Dorsolateral prefrontal cortex (tissue), 122 donors: ENCODE measurements at places on chromosomes 1 and 21. TPM values are rescaled to one million over a fixed set of nuclear protein-coding genes. Genes with fewer than 3 reads are reported as not detected.

RCSD1 gene
- 8.4 TPM for total RNA-seq

DNA sequence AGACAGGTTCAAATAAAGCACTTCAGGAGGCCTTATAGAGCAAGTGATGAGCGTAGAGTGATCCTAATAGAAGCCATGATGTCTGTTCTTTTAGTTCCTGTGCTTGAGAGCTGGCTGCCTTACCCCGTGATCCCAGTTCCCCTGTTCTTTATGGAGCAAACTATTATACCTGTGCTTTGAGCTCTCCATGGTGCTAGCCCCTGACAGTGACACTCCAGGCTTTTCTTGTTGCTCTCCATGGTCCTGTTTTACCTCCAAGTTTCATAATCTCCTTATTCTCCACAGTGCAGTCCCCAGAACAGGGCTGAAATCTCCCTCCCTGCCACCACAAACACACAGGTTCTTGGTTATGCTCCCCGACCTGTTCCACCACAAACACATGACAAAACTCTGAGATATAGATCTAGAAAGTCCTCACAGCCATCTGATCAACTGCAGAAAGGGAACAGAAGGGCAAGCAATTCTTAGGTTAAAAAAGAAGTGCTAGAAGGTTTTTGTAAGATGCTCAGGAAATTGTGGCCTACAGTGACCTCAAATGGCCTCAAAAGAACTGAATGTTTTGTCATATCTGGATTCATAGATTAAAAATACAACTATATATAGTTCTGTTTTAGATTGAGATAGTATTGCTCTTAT, 6.0 kb downstream of the CADM3 start:
- no peak for DNase-seq

DNA sequence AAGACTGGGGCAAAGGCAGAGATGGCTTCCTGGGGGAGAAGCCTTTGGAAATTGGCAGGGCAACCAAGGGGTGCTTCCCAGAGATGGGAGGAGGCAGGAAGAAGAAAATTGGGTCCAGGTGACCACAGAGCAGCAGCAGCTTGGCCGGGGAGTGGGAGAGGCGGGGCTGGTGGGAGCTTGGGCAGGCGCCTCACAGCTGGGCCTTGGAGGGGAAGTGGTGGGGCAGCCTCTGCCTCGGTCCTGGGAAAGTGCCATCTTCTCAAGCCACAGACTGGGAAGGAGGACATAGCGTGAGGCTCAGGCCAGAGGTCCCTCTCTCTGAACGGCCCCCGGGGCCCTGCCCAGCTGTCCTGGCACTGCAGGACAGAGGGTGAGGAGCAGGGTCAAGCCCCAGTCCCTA, 24.0 kb upstream of the WASF2 start:
- DNase-seq: no peak

- DNase-seq: no peak
Observed at GRCh38 chr21:27244776-27245175, 277.9 kb upstream of the ADAMTS5 start.

DNA sequence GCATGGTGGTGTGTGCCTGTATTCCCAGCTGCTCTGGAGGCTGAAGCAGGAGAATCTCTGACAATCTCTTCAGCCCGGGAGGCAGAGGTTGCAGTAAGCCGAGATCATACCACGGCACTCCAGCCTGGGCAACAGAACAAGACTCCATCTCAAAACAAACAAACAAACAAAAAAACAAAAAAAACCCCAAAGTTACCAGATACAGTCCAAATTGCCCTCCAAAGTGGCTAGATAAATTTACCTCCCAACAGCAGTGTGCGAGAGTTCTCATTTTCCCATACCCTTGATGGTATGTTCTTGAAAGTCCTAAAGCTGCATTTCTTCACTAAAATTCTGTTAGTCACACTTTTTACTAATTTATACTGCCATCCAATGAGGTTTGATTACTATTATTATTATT, 3.0 kb upstream of the OTUD3 start:
- DNase-seq: no peak

KIF14 gene
- total RNA-seq: 0.06 TPM

- DNase-seq: peak; percentile 24
Observed at GRCh38 chr1:114352797-114353196, 158.2 kb downstream of the TRIM33 start.

DNA sequence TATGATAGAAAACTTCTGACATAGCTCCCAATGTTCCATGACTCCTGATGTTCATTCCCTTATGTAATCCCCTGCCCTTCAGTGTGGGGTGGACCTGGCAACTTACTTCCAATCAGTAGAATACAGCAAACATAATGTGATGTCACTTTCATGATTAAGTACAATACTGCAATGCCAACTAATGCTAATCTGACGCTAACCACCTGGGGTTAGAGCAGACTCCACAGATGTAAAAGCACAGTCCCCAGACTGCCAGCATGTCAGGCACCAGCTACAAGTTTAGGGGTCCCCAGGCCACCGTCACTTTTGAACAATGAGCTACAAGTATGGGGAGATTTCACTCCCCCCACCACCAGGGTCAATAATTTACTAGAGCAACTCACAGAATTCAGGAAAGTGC, 32.3 kb upstream of the FBXO28 start:
- no peak for DNase-seq

GRCh38 chr1:151313501-151313900, 13.7 kb downstream of the PI4KB start:
- DNase-seq: no peak

MRPS6 gene
- 44.6 TPM for total RNA-seq

PGLYRP3 gene
- total RNA-seq: not detected

DNA sequence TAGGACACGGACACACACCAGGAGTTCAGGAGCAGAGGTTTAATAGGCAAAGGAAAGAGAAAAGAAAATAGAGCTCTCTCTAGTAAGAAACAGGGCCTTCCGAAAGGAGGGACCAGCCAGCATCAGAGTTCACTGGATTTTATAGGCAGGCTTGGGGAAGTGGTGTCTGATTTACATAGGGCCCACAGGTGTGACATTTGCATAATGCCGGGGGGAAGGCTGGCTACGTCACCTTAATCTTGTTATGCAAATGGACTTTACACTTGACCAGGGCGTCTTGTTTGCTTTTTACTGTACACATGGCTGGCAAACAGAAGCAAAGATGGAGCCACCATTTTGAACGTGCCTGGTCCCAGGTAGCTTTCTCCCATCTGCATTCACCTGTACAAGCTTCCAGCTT, at the start of gene OR14A16:
TSS of gene OR14A16 (minus strand) at position 97 of the 400 bp plus-strand sequence. CDS start 8,390 bp downstream, outside the sequence.
- no peak for DNase-seq

C8B gene
- not detected for total RNA-seq

DNA sequence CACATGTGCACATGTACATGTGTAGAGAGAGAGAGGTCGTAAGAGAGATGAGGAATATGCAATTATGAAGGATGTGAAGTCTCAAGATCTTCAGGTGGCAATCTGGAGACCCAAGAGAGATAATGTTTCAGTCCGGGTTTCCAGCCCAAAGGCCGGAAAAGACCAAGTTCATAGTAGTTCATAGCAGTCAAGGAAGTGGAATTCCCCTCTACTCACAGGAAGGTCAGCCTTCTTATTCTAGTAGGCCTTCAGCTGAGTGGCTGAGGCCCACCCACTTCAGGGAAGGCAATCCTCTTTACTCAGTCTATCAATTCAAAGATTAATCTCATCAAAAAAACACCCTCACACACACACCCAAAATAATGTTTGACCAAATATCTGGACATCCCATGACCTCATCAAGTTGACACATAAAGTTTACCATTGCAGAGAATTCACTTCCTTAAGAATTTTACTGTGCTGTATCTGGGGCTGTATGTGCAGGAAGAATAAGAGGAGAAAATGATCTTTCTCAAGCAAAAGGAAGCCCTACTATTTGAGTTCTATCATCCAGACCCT, 114.6 kb downstream of the TNFSF18 start:
- DNase-seq: no peak

DNA sequence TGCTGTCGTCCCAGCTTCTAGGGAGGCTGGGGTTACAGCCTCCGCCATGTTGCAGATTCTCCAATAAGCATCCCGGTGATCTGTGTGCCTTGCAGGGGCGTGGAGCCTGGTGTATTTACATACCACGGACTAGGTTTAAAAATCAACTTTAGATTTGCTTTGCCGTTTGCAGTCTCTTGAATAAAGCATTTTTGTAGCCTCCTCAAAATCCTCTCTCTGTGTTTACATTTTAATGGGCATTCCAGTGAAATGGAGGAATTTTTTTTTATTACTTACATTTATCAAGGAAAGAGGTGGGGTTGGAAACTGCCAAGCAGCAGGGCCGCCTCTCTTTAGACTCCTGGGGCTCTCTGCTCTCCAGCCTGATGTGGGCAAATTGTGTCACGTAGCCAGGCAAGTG, 437.5 kb upstream of the VAMP3 start:
- DNase-seq: no peak

NGF gene
- total RNA-seq: 0.98 TPM

DNA sequence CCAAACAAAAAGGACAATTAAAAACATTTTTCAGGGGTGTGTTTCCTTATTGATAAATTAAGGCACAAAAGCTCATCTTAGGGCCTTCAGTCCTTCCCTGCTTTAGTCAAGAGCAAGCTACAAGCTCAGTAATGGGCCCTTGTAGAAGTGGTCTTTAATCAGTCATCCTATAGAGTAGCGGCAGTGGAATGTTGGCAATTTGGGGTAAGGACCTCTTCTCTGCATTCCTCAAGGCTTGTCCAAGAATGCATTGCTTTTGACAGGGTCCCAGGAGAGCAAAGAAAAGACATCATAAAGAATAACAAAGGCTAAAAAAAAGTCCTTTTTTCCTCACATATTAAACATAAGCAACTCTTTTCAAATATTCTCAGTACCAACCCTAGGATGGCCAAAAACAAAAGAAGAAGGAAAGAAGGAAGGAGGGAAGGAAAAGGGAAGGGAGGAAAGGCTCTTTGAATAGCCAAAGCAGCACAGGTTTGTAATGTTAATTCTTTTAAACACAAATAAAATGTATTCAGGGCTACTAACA, 27.3 kb upstream of the CAMK1G start:
- DNase-seq: no peak

- DNase-seq: no peak
Observed at GRCh38 chr1:70934194-70934961, 113.2 kb downstream of the PTGER3 start.

DNA sequence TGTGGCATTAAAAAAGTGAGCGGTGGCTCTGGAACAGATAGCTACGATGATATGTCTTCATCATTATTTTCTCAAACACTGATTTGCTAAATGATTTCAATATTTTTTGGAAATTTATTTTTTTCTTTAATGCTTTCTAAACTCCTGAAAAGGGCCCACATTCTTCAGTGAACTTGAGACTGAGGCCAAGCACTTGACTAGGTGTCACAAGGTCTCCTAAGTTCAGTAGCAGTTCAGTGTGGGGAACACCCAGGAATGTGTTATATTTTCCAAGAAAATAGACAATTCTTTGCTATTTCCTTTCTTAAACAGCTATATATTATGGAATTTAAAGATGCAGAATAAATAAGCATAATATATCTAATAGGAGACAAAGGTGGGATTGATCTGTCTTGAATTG, 850.9 kb downstream of the USP25 start:
- no peak for DNase-seq

DNA sequence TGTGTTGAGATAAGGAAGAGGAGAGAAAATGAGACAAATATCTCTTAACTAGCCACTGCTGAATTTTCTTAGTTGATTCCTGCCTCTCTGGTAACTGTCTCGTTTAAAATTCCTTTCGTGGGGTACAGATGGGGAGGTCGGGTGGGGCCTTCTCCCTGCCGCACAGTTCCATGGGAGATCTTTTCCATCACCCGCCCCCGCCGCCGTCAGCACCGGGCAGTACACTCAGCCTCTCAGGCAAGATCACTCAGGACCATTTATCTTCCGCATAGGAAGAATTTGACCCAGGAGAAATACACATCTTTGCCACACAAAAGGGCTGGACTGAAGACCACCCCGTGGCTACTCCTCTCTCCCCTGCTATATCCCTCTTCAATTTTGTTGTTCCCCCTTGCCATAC, 2.3 kb upstream of the VPS26C start:
- DNase-seq: no peak

DNA sequence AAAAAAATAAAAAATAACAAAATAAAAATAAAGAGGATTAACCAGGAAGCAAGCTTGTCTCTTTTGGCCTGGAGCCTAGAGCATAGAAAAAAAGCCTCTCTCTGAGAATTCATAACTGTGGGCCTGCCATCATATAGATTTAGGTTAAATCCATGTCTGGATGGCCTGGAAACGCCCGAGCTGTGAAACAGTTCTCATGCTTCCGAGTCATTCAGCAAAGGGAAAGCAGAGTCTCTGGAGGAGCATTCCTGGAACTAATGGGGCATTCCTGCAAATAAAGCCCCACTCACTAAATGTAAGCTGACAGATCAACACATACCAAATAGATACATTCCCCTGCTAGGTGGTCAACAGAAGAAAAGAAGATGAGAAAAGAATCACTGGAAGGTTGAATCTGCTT, 75.8 kb upstream of the GNG4 start:
- DNase-seq: no peak

- DNase-seq: peak; percentile 54
Observed at GRCh38 chr21:20997311-20997635, 936 bp upstream of the NCAM2 start.

OR2T35 gene
- 0.26 TPM for total RNA-seq

- DNase-seq: no peak
Observed at GRCh38 chr1:62516600-62516999, 79.8 kb downstream of the USP1 start.
